ENCODE measurements at places on chromosomes 2 and 18.

- DNase-seq = no peak
Measured at GRCh38 chr18:35711227-35711626, 129.7 kb downstream of the GALNT1 start.

GRCh38 chr18:54743605-54743995, 84.7 kb upstream of the RAB27B start:
- DNase-seq = no peak

DNA sequence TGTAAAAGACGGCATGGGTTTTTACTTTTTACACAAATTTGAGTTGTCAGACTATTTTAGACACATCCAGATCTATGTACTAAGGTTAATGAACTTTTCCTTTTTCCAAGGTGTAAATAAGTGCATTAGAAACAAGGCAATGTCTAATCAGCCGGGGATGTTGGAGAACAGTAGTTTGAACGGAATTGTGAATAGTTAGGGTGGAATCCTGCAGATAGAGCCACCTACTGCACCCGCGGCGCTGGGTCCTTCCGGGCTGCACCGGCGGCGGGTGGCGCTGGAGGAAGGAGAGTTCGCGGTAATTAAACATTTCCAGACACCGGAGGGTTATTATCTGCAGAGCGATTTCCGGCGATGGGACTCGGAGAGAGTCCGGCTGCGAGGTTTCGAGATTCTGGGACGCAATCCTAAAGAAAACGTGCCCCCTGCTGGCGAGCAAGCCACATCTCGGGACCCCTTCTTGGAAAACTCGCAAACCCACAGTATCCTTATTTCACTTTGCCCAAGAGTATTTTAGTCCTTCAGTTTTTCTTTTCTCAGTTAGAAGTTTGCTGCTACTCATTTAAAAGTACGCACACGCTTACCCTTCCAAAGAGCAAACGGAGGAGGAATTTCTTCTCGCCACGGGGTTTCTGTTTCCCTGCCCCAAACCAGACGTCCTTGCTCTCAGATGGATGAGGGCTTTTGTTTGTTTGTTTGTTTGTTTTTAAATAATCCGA, 4.5 kb upstream of the OSR1 start:
- DNase-seq = peak; percentile 81

- no peak for DNase-seq
Measured at GRCh38 chr2:105757433-105757832, 12.7 kb downstream of the NCK2 start.

DNA sequence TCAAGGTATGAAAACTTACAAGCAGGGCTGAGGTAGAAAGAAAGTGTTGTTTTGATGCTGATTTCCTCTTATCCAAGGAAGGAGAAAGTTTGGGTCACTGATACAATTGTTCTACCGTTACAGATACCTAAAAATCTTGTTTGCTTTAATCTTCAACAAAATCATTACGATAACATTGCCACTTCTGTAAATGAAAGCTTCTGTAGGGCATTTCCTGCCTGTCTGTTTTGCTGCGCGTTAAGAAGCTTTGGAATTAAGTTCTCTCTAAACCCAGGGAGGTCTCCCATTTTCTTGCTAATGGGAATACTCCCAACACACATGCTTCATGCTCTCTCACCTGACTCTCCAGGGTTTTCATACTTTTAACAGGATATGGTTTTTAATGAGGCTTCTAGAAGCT, 258.5 kb downstream of the PTGR3 start:
- no peak for DNase-seq
